ENCODE measurements at places on chromosomes 4 and X.
A peak's percentile ranks its signal among the peaks of the same experiment; 100 is the strongest.

- no peak for DNase-seq
These were observed 195.2 kb upstream of the STK26 start for GRCh38 chrX:131827935-131828334.

DNA sequence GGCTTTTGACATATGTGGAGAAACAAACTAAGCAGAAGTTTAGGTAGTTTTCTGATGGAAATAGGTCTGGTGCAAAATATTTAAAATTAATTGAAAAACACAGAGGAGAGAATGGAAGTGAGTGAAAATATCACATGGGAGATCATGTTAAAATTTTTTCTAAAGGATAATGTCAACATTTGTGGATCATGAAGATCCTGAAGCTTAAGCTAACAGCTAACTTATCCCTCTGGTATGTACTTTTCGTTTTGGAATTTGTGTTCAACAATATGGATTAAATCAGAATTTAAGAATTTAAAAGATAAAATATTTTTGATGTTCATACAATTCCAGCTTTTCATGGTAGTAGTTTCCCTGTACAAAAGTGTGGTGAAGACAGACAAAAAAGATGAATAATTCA is 572.8 kb upstream of the FAM241A start:
- DNase-seq = no peak

- no peak for DNase-seq
These were observed 615.1 kb downstream of the CENPC start for GRCh38 chr4:66930206-66930605.

GRCh38 chrX:17802756-17803155 is 58.3 kb downstream of the RAI2 start:
- DNase-seq = no peak

GRCh38 chrX:154458116-154458953 is at the start of gene PLXNA3:
TSS of gene PLXNA3 (plus strand) at chrX:154458281. CDS start at chrX:154460184, 1,903 bp downstream.
- DNase-seq = peak; percentile 36

DNA sequence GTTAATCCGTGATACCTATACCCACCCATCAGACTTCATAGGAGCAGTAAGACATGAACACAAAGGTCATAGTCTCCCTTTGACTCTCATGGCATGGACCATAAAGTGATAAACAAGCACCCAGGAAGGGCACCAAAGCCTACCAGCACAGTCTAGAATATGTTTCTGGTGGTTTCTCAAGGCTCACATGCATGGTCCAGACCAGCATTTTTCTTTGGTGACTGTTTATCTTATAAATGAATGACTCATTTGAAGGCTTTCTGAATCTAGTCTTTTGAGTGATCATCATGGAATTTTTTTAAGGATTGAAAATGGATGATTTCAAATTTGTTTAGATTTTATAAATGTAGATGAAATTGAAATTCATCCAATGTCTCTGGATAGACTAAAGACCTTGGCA is 32.0 kb upstream of the AMELX start:
- no peak for DNase-seq

DNA sequence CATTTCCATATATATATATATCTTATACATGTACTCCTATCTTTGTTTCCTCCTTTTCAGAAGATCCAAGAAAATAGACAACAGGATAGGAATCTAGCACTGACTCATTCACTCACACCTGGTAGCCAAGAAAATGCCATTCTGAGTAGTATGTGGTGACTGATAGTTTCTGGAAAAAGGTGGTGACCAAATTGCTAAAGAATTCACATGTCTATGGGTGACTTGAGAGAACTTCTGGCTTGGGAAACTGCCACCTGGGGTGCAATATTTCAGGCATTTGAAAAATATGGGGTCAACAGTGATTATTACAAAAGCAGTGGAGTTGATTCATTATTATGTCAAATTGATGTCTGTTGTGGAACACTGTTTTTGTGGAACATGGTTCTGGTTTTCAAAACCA is 605.1 kb downstream of the PCDH18 start:
- DNase-seq = no peak

DNA sequence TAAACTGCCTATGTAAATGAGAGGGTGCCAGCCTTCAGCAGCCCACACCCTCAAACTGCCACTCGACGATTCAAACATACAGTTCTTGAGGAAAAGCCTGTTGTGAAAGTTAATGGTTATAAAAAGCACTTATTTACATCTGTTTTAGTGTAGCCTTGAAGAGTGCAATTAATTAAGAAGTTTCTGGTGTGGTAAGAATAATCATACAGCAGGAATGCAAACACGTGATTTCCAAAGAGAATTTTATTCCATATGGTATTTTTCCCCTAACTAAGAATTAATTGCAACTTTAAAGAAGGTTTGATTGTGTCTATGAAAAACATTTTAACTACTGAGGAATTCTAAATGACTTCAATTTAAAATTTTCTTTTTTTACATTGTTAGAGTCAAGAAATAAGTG is 176.3 kb upstream of the PITX2 start:
- DNase-seq = no peak

- DNase-seq = no peak
These were observed 72.6 kb downstream of the TAF1 start for GRCh38 chrX:71438750-71439149.

- DNase-seq = peak; percentile 37
These were observed 21.1 kb downstream of the RNF4 start for GRCh38 chr4:2489841-2490552.

GRCh38 chr4:77652237-77652897 is 46.7 kb downstream of the CXCL13 start:
- no peak for DNase-seq

DNA sequence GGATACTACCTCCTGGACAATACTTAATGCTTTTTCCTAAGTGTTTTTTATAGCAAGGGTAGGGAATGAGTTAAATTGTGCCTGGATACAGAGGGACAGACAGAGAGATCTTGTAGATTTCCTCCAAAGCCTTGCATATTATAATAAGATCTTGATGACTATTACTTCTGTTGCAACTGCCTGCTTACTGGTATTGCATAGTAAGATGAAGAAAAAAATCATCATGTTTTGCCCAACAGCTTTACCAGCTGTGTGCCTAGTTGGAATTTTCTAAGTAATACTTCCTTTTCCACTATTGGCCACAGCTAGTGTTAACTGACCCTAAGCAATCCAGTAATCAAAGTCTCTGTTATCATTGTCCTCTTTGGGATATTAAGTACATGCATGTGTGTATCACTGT is 139.0 kb downstream of the DCK start:
- DNase-seq = no peak

DNA sequence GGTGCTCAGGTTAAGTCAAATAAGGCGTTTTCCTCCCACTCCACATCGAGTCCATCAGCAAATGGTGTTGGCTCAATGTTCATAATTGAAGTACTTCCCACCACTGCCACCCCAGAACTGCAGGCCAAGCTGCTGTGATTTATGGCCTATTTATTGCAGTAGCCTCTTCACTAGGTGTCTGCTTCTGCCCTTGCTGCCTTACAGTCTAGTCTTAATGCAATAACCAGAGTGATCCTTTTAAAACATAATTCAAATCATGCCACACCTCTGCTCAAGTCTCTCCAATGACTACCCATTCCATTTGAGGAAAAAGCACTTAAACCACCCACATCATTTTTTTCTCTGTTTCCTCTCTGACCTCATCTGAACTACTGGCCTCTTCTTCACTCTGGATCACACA is 220.3 kb downstream of the KCNIP4 start:
- no peak for DNase-seq

DNA sequence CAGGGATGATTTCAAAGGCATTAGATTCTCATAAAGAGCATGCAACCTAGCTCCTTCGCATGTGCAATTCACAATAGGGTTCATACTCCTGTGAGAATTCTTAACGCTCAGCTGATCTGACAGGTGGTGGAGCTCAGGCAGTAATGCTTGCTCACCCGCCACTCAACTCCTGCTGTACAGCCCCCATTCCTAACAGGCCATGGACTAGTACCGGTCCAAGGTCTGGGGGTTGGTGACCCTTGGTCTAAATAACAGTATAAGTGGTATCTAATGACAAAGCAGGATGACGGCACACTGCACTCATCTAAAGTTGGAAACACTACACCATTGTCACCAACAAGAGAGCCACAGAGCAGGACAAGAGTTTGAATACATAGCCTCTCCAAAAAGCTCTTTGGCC is 28.5 kb downstream of the ADGRA3 start:
- DNase-seq = no peak

DNA sequence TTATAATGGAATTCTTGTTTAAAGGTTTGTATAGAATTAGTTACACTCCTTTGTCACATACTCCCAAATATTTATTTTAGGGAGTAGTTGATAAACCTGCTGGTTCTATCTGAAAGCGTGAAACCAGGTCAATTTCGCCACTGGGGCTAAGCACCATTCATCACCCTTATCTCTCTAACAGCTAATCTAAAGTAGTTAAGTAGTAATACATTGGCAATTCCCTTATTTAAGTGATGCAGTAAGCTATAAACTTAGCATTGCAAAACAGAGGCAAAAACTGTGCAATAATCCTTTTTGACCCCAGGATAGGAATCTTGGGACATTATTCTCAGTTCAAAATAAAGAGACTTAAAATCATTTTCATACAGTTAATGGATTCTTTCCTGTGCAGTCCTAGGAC is 33.7 kb upstream of the PTPN13 start:
- DNase-seq = no peak

DNA sequence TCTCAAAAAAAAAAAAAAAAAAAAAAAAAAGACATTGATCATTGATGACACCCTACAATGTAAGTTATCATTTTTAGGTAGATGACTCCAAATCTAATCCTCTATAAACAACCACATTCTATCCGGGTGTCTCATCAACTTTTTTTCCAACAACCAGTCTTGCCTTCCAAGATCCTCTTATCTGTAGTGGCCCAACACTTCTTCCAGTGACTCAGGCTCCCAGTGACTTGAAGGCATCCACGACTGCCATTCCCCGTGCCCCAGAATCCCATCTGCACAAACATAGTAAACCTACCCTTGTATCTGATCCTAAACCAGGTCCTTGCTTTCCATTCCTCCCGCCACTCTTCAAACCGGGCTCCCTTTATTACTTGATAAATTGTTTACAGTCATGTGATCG is 15.6 kb upstream of the TSPAN5 start:
- DNase-seq = no peak

DNA sequence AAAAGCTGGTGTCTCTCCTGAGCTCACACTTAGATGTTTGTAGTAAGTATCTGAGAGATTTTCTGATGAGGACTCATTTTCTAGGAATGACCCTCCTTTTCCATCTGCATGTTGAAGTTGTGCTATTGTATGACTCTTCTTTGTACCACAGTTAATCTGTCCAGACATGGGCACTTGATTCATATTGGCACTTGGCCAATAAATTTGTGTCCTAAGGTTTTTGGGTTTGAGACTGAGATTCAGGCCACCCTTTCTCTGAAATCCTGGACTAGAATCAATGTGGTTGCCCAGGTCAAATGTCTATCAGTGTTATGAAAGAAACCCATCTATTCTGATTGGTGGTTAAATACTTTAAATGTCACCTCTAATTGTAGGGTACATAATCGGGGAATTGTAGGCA is 869.0 kb downstream of the SH3BGRL start:
- no peak for DNase-seq

- DNase-seq = peak; percentile 78
These were observed 58.8 kb downstream of the PPP3CA start for GRCh38 chr4:101288365-101289145.

DNA sequence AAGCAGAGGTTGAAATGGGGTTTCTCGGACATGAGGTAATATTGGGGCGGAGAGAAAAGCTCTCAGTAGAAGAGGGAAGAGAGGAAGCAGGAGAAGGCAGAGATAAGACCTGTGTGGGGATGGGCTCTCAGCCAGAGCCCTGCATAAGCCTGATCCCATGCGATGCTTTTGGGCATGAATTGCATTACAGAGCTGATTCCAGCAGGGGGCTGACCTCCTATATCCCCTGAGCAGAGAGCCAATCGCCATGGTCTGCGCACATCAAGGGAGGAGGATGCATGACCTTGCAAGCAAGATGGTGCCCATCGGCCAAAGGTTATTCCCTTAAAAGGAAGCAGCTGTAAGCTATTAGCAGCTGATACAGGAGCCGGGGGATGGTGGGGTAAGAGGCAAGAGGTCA is 7.6 kb downstream of the ANOS1 start:
- no peak for DNase-seq

GRCh38 chrX:116284400-116284799 is 113.9 kb downstream of the AGTR2 start:
- DNase-seq = no peak

DNA sequence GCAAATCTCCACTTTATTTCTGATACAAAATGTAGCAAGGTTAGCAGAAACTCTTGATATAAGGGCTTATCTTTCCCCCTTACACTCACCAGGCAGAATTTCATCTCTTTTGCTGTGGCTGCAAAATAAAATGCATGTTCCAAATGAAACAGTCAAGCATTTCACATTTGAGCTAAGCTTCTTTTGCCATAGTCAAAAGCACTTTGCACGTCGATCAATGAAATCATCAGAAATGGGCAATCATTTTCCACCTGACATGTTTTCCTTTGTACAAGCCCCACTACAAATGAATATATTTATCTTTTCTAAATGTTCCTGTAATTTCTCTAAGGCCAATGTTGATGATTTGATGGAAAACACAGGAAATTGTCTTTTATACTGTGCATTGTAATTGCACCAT is 178.4 kb downstream of the ANKRD50 start:
- no peak for DNase-seq

- peak; percentile 30 for DNase-seq
These were observed 17.7 kb downstream of the SPON2 start for GRCh38 chr4:1154523-1155182.

DNA sequence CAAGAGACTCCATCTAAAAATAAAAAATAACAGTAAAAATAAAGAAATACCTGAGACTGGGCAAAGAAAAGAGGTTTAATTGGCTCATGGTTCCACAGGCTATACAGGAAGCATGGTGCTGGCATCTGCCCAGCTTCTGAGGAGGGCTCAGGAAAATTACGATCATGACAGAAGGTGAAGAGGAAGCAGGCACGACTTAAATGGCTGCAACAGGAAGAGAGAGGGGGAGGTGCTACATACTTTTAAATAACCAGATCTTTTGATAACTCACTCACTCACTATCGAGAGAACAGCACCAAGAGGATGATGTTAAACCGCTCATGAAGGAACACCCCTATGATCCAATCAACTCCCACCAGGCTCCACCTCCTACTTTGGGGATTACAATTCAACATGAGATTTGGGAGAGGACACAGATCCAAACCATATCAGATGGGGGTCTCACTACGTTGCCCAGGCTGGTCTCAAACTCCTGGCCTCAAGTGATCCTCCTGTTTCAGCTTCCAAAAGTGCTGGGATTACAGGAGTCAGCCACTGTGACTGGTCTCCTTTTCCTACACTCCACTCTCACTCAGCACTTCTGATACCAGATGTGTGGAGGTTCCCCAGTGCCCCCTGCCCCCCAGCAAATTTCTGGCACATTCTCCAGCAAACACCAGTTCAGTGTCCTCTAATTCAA is 11.9 kb upstream of the ZNF157 start:
- no peak for DNase-seq

DNA sequence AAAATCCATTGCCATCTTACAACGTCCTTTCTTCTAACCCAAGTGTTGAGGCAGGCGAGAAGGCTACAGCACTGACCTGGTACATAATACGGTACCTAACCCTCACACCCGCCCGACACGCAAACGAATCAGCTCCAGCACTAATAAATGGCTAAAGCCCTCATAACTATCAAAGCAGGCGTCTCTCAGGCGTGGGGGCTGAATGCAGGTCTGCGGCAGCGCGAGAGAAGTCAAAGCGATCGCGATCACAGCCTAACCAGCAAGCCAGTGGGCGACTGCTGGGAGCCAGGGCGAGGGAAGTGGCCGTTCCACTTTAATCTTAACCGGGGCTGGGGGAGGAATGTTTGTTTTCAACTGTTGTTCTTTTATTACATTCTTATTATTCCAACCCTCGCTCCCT is 1.5 kb downstream of the CDX4 start:
- DNase-seq = no peak

GRCh38 chrX:31656013-31656412 is 584.2 kb upstream of the FTHL17 start:
- DNase-seq = no peak

GRCh38 chrX:21985332-21985777 is 44.8 kb downstream of the SMS start:
- peak; percentile 69 for DNase-seq
